ENCODE measurements at places on chromosomes 5 and 9. TPM values are rescaled to one million over a fixed set of nuclear protein-coding genes. Genes with fewer than 3 reads are reported as not detected.

The NME5 gene
- total RNA-seq, result 0.74 TPM

The FOXD4L4 gene
- total RNA-seq, result 0.14 TPM

The SLC36A3 gene
- not detected for total RNA-seq

The SURF2 gene
- 26.3 TPM for total RNA-seq

The GHR gene
- total RNA-seq, result 0.53 TPM

The GLDC gene
- 145 TPM for total RNA-seq

The PRUNE2 gene
- total RNA-seq, result 13.1 TPM

The NOP16 gene
- 52.1 TPM for total RNA-seq

The RLN1 gene
- total RNA-seq, result 0.66 TPM

The HSPA4 gene
- 335 TPM for total RNA-seq

The SPAAR gene
- not detected for total RNA-seq

The TMOD1 gene
- total RNA-seq, result 1.0 TPM

The PCDHA9 gene
- total RNA-seq, result 1.4 TPM

DNA sequence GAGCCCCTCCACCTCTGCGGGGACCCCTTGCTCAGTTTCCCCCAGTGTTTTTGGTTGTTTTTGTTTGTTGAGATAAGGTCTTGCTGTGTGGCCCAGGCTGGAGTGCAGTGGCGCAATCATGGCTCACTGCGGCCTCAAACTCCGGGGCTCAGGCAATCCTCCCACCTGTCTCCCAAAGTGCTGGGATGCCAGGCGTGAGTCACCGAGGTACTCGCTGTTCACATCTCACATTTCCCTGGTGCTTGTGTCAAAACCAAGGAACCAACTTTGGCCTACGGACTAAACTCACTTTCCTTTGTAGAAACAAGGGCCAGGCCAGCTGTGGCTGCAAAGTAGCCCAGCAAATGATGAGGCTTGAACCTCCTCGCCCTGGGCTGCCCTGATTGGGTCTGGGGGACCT is 9.7 kb upstream of the AJM1 start:
- H3K4me3 ChIP-seq, result no peak overlapping the region
- no peaks in the 10 kb centered on the region for H3K27me3 ChIP-seq
- no peak overlapping the region for H3K27ac ChIP-seq
- H3K36me3 ChIP-seq, result peaks cover 30% of the 10 kb centered on the region
- no peaks in the 10 kb centered on the region for H3K4me1 ChIP-seq
- DNase-seq, result no peak

GRCh38 chr5:67300326-67300725 is 103.7 kb upstream of the CD180 start:
- H3K4me1 ChIP-seq, result peaks cover 3% of the 10 kb centered on the region
- no peak for DNase-seq
- H3K4me3 ChIP-seq, result no peak overlapping the region
- H3K27ac ChIP-seq, result no peak overlapping the region
- no peaks in the 10 kb centered on the region for H3K27me3 ChIP-seq
- H3K36me3 ChIP-seq, result no peaks in the 10 kb centered on the region

- no peak for DNase-seq
- H3K4me1 ChIP-seq, result peaks cover 11% of the 10 kb centered on the region
- no peak overlapping the region for H3K4me3 ChIP-seq
- H3K36me3 ChIP-seq, result peaks cover 30% of the 10 kb centered on the region
Measured at GRCh38 chr9:10265153-10265631, 347.6 kb downstream of the PTPRD start.

DNA sequence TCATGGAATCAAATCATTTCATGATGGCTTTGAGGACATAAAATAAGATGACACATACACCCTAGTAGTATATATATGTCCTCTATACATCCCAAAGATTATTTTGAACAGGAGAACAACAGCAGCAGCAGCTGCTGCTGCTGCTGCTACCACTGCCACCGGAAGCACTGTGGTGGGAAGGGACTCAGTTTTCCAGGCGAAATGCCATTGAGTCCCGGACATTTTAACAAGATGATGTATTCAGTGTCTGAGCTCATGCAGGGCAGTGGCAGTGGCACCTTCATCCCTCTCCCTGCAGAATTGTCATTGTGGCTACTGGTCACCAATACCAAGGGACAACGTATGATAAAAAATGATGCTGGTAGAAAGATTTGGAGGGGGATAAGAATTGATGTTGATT is 151.3 kb downstream of the CHSY3 start:
- H3K27me3 ChIP-seq, result no peaks in the 10 kb centered on the region
- no peak overlapping the region for H3K4me3 ChIP-seq
- no peaks in the 10 kb centered on the region for H3K36me3 ChIP-seq
- no peaks in the 10 kb centered on the region for H3K4me1 ChIP-seq
- DNase-seq, result no peak

DNA sequence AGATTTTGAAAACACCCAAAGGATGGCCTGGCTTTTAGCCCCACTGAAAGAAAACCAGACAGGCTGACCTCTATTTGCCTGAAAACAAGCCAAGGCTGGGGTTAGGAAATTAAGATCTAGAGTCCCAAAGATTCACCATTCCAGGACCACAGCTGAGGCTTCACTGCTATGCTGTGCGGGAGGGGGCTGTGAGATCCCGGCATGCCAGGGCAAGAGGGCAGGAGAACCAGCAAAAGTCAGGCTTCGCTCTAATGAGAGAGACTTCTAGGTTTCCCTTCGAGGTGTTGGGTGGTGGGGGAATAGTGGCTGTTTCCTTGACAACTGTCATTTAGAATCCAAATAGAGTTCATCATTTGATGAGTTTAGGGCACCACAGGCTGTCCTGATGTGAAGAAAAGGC is 152.9 kb upstream of the NFIB start:
- H3K4me1 ChIP-seq, result peaks cover 22% of the 10 kb centered on the region
- peak; percentile 17 for DNase-seq
- H3K4me3 ChIP-seq, result no peak overlapping the region
- no peaks in the 10 kb centered on the region for H3K27me3 ChIP-seq
- no peak overlapping the region for H3K27ac ChIP-seq
- no peaks in the 10 kb centered on the region for H3K36me3 ChIP-seq

GRCh38 chr5:67957374-67957773 is 258.2 kb upstream of the PIK3R1 start:
- H3K36me3 ChIP-seq, result no peaks in the 10 kb centered on the region
- H3K27me3 ChIP-seq, result no peaks in the 10 kb centered on the region
- no peak for DNase-seq
- peaks cover 30% of the 10 kb centered on the region for H3K4me1 ChIP-seq

GRCh38 chr5:88235346-88235745 is 33.3 kb downstream of the TMEM161B start:
- H3K27me3 ChIP-seq, result no peaks in the 10 kb centered on the region
- no peak overlapping the region for H3K27ac ChIP-seq
- H3K4me3 ChIP-seq, result no peak overlapping the region
- no peak for DNase-seq
- peaks cover 32% of the 10 kb centered on the region for H3K4me1 ChIP-seq

DNA sequence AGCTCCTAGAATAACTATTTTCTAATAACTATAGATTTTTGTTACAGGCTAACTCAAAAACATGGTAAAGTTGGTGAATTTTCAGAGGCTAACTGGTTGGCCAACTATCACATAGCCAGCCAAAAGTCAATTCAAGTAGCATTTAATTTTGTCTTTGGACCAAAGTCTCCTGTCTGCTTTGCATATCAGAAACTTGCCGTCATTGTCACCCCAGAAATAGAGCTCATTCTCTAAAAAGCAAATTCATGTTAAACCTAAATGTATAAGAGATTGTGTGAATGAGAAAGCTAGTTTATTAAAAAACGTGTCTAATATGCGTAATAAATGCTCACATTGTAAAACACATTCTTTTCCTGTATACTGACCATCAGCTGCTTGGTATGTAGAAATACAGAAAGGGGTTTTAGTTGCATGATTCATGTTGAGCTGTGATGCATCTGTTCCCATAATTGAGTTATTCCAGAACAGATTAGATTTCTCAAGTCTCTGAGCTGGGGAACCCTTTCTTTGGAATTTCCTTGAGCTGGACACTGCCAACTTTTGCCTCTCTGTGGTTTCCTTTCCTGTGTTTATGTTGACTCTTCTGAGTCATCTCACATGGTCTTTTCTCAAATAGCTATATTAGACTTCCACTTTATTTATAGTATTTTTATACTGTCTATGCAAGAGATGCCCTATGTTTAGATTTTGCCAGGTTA is 7.3 kb downstream of the SRFBP1 start:
- H3K4me3 ChIP-seq, result no peak overlapping the region
- H3K4me1 ChIP-seq, result peaks cover 11% of the 10 kb centered on the region
- H3K36me3 ChIP-seq, result peaks cover 12% of the 10 kb centered on the region

DNA sequence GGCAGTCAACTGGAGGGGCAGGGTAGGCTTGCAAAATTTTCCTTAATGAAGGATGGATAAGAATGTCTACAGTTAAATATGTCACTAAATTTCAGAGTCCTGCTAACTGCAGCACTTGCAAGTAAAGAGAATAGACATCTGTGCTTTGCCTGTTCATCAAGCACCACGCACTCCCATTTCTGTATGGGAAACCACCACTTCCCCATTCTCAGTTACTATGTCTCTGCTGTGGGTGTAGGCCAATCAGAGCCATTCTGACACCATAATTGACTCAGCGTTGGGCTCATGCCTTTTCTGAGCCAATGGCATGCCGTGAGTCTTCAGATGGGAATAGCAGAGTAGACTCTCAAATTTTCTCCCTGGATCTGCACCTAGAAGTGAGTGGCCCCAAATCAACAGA is 247.5 kb downstream of the GABRB2 start:
- no peak for DNase-seq
- H3K4me1 ChIP-seq, result no peaks in the 10 kb centered on the region
- no peak overlapping the region for H3K4me3 ChIP-seq
- no peak overlapping the region for H3K27ac ChIP-seq
- peaks cover 2% of the 10 kb centered on the region for H3K36me3 ChIP-seq
- H3K27me3 ChIP-seq, result peaks cover 3% of the 10 kb centered on the region

- H3K36me3 ChIP-seq, result peaks cover 23% of the 10 kb centered on the region
- no peaks in the 10 kb centered on the region for H3K27me3 ChIP-seq
- no peak overlapping the region for H3K4me3 ChIP-seq
- peak overlapping the region; percentile 63 for H3K27ac ChIP-seq
Measured at GRCh38 chr5:72234265-72234700, 85.8 kb downstream of the MRPS27 start.

DNA sequence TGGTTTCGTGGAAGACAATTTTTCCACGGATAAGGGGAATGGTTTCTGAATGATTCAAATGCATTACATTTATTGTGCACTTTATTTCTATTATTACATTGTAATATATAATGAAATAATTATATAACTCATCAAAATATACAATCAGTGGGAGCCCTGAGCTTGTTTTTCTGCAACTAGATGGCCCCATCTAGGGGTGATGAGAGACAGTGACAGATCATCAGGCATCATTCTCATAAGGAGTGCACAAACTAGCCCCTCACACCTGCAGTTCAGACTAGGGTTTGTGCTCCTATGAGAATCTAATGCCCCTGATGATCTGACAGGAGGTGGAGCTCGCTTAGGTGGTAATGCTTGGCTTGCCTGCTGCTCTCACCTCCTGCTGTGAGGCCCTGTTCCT is 6.4 kb downstream of the ISCA1 start:
- H3K4me1 ChIP-seq, result peaks cover 25% of the 10 kb centered on the region
- no peak overlapping the region for H3K4me3 ChIP-seq
- no peak overlapping the region for H3K27ac ChIP-seq
- no peaks in the 10 kb centered on the region for H3K27me3 ChIP-seq
- no peak for DNase-seq

- H3K4me1 ChIP-seq, result peaks cover 38% of the 10 kb centered on the region
- peak; percentile 31 for DNase-seq
- H3K27me3 ChIP-seq, result peaks cover 45% of the 10 kb centered on the region
- H3K27ac ChIP-seq, result no peak overlapping the region
- no peaks in the 10 kb centered on the region for H3K36me3 ChIP-seq
Measured at GRCh38 chr9:97985058-97985861, 2.1 kb downstream of the ANP32B start.

- peaks cover 10% of the 10 kb centered on the region for H3K4me1 ChIP-seq
- H3K27ac ChIP-seq, result no peak overlapping the region
- H3K27me3 ChIP-seq, result no peaks in the 10 kb centered on the region
- H3K36me3 ChIP-seq, result no peaks in the 10 kb centered on the region
- DNase-seq, result no peak
- no peak overlapping the region for H3K4me3 ChIP-seq
Measured at GRCh38 chr5:143229426-143229895, 174.0 kb downstream of the NR3C1 start.

- H3K36me3 ChIP-seq, result no peaks in the 10 kb centered on the region
- DNase-seq, result no peak
- no peaks in the 10 kb centered on the region for H3K27me3 ChIP-seq
- H3K4me1 ChIP-seq, result no peaks in the 10 kb centered on the region
- no peak overlapping the region for H3K4me3 ChIP-seq
- H3K27ac ChIP-seq, result no peak overlapping the region
Measured at GRCh38 chr5:102483736-102484135, 15.1 kb downstream of the SLCO6A1 start.

DNA sequence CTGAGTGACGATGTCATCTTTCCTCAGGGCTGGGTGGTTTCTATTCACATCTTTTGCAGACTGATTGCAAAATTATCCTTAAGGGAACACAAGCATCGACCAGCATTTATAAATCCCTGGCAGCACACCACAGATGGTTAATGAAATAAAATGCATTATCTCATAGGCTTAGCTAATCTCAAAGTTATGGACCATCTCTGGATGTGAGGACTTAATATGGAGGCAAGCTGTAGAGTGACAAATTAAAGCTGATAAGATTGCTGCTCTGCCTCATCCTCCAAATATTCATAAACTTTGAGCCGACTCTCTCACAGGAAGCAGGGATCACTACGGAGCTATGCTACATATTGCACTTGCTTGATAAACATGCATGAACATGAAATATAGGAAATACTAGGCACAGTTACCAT is 663.2 kb upstream of the RGMB start:
- peaks cover 20% of the 10 kb centered on the region for H3K36me3 ChIP-seq
- H3K27ac ChIP-seq, result no peak overlapping the region
- H3K27me3 ChIP-seq, result no peaks in the 10 kb centered on the region
- H3K4me1 ChIP-seq, result no peaks in the 10 kb centered on the region
- DNase-seq, result no peak
- no peak overlapping the region for H3K4me3 ChIP-seq

- H3K4me3 ChIP-seq, result no peak overlapping the region
- no peaks in the 10 kb centered on the region for H3K27me3 ChIP-seq
- H3K36me3 ChIP-seq, result no peaks in the 10 kb centered on the region
- no peak for DNase-seq
- H3K4me1 ChIP-seq, result no peaks in the 10 kb centered on the region
Measured at GRCh38 chr5:134459491-134459890, 47.8 kb upstream of the CDKN2AIPNL start.

DNA sequence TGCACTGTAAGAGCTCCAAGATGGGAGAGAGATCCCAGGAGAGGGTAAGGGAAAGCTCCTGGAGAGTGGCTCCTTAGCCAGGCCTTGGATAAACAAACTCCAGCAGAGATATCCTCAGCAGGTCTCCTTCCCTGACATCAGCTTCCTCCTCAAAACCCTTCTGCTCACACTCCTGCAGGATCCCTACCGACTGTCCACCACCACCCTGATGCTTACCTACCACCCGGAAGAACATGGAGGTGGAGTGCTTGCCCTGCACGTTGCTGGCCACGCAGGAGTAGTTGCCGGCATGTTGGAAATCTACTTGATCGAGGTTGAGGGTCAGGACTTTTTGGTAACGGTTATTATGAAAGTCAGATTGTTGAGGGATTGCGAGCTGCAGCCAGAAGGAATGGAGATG is 9.3 kb downstream of the CSF1R start:
- no peak for DNase-seq
- H3K36me3 ChIP-seq, result no peaks in the 10 kb centered on the region
- peaks cover 2% of the 10 kb centered on the region for H3K4me1 ChIP-seq
- no peak overlapping the region for H3K27ac ChIP-seq
